Immature natural killer cell (primary cell): ENCODE measurements at places on chromosomes 6 and 20. TPM values are rescaled to one million over a fixed set of nuclear protein-coding genes. Genes with fewer than 3 reads are reported as not detected.

DNA sequence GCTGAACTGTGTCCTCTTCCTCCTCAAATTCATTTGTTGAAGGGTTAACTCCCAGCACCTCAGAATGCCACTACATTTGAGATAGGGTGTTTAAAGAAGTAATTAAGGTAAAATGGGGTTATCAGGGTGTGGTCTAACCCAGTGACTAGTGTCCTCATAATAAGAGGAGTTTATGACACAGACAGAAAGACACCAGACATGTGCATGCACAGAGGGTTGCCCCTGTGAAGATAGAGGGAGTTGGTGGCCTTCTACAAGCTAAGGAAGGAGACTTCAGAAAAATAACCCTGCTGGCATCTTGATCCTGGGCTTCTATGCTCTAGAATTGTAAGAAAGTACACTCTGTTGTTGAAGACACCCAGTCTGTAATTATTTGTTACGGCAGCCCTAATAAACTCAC is 24.9 kb upstream of the EDN1 start:
- no peak for DNase-seq

Gene RHAG
- polyA plus RNA-seq: not detected

GRCh38 chr6:143039548-143039947 is 21.1 kb upstream of the AIG1 start:
- DNase-seq: no peak

- no peak for DNase-seq
Observed at GRCh38 chr20:53104884-53105283, 132.7 kb downstream of the TSHZ2 start.

DNA sequence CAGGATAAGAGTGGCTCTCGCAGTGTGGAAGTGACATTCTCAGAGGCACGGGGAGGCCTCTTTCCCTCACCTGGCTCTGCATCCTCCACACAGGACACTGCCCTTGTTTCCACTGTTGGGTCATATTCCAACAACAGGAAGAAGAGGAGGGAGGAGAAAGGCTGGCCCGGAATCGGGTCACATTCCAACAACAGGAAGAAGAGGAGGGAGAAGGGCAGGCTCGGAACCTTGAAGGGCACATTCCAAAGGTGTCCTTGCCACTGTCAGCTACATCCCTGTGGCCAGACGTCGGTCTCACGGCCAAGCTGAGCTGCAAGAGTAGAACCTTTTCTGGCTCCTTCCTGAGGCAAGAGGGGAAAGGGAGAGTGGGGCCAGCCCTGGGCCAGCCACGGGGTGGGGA is 25.4 kb downstream of the CHRNA4 start:
- DNase-seq: no peak

DNA sequence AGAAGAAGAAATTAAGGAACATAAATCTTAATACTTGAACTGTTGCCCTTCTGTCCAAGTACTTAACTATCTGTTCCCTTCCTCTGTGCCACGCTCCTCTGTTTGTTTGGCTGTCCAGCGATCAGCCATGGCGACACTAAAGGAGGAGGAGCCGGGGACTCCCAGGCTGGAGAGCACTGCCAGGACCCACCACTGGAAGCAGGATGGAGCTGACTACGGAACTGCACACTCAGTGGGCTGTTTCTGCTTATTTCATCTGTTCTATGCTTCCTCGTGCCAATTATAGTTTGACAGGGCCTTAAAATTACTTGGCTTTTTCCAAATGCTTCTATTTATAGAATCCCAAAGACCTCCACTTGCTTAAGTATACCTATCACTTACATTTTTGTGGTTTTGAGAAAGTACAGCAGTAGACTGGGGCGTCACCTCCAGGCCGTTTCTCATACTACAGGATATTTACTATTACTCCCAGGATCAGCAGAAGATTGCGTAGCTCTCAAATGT is 17.1 kb downstream of the IRF4 start:
- no peak for DNase-seq

Gene GTSF1L
- polyA plus RNA-seq: not detected

DNA sequence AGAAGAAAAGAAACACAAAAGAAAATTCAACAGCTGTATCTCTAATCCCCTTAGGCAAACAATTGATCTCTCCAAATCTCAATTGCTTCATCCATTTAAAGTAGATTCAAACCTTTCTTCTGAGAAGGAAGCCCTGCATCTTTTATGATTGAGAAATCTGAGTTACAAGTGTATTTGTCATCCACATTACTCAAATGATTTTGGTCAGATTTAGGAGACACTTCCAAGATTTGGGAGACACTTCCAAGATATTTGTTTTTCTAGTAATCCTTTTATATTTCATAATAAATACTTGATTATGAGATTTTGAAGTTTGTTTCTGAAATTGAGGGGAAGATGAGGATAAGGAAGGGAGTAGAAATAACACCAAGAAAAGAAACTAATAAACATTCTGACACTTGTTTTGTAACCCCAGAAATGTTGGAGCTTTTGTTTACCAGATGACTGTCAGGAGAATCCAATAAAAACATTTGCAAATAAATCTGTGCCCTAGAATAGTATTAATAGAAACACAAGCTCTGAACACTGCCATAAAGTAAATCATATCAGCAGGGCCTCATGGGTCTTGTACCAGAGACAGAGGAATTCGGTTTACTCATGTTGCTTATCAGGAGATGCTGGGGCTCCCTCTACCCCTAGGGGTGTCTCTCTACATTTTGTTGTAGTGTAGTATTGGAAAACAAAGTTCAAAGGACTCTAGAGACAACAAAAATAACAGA is 314.3 kb upstream of the NT5E start:
- DNase-seq: no peak

Gene SYTL3
- 52.0 TPM for polyA plus RNA-seq

Gene MCHR2
- not detected for polyA plus RNA-seq

Gene SLC35F1
- not detected for polyA plus RNA-seq

Gene TPD52L2
- 79.3 TPM for polyA plus RNA-seq

GRCh38 chr20:22607695-22608094 is 23.3 kb upstream of the FOXA2 start:
- no peak for DNase-seq
